ENCODE measurements at places on chromosomes 4 and X.

- DNase-seq = no peak
Observed at GRCh38 chrX:25012433-25012735, 3.4 kb downstream of the ARX start.

GRCh38 chr4:102627831-102628523 lies 126.8 kb downstream of the NFKB1 start:
- no peak for DNase-seq

DNA sequence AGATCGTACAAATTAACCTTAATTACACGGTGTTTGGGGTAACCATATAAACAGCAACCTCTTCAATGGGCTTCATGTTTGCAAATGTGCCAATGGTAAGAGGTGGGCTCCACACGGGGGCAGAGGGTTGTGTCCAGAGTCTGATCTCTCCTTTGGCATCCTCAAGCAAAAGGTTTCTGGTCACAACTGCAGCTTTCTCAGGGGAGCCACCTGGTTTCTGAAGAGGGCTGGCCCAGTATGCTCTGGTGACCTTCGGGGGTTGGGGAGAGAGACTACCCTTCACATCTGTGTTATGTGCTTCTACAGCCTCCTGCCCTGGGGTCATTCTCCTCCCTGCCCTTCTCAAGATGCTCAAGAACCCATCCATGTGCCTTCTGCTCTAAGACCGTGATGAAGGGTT lies 259.6 kb downstream of the CRLF2 start:
- DNase-seq = no peak

- DNase-seq = no peak
Observed at GRCh38 chr4:42789041-42789567, 103.4 kb upstream of the GRXCR1 start.

DNA sequence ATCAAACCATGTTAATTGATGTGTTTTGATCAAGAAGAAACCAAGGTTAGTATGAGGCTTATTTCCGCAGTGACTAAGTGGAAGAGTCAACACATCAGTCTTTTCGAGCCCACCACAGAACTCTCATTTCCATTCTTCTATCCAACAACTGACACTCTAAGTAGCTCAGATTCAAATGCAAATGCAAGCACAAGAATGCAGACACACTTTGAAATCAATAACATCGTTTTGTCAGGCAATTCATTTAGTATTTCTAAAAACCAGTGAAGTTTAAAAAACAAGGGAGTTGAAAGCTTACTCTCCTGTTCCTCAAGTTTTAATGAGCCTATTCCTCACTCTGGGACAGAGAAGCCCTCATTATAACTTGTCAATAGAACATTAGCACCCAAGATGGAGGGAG lies 433.1 kb downstream of the ZIC3 start:
- no peak for DNase-seq

GRCh38 chr4:160318567-160319220 lies 1215.8 kb downstream of the RAPGEF2 start:
- DNase-seq = no peak

DNA sequence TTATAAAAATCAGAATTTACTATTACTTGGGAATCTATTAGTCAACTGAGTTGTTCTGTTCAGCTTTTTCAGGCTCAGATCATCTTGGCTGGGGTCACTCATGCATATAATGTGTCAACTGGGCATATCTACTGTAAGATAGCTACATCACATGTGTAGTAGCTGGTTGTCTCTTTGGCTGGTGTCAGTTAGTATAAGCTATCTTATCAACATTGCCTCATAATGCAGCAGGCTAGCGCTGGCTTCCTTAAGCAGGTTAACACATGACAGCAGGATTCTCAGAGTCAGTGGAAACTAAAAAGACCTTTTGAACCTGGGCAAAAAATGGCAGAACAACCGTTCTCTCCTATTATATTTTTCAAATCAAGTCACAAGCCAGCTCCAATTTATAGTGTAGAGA lies 378.3 kb upstream of the PCDH10 start:
- DNase-seq = no peak

DNA sequence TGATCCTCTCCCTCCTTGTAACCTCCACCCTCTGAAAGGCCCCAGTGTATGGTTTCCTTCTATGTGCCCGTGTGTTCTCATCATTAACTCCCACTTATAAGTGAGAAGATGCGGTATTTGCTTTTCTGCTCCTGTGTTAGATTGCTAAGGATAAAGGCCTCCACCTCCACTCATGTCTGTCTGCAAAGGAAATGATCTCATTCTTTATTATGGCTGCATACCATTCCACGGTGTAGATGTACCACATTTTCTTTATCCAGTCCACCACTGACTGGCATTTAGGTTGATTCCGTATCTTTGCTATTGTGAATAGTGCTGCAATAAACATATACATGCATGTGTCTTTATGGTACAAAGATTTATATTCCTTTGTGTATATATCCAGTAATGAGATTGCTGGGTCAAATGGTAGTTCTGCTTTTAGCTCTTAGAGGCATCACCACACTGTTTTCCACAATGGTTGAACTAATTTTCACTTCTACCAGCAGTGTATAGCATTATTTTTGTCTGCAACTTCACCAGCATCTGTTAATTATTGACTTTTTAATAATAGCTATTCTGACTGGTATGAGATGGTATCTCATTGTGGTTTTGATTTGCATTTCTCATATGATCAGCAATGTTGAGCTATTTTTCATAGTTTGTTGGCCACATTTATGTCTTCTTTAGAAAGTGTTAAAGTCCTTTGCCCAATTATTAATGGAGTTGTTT lies 1030.9 kb downstream of the FSTL5 start:
- no peak for DNase-seq

DNA sequence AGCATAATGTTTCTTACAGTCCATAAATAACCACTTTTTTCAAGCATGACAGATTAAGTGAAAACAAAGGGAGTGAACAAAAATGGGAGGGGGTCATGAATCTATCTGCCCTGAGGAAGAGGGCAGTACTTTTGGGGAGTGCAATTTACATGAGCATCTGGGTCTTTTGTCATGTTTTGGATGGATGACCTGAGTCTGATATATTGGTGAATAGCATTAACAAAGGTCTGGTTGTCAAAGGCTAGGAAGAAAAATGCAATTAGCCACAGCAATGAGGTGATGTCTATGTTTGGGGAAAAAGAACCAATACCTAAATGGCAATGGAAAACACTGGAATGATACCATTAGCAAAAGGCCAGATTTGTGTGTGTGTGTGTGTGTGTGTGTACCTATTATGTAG lies 15.1 kb upstream of the MAD2L1 start:
- no peak for DNase-seq
